ENCODE measurements at places on chromosomes 4 and X. TPM values are rescaled to one million over a fixed set of nuclear protein-coding genes. Genes with fewer than 3 reads are reported as not detected.
A peak's percentile ranks its signal among the peaks of the same experiment; 100 is the strongest.

- peak overlapping the region; percentile 45 for H3K4me3 ChIP-seq
- peaks cover 12% of the 10 kb centered on the region for H3K4me1 ChIP-seq
- H3K36me3 ChIP-seq: peaks cover 22% of the 10 kb centered on the region
- H3K27ac ChIP-seq: peak overlapping the region; percentile 59
Measured at GRCh38 chr4:6720202-6720699, 4.3 kb downstream of the BLOC1S4 start.

GRCh38 chrX:103640401-103641155 is 11.8 kb downstream of the TCEAL1 start:
- no peaks in the 10 kb centered on the region for H3K4me1 ChIP-seq
- no peak overlapping the region for H3K27ac ChIP-seq
- peaks cover 5% of the 10 kb centered on the region for H3K27me3 ChIP-seq
- ATAC-seq: no peak
- no peaks in the 10 kb centered on the region for H3K36me3 ChIP-seq

ZCCHC18 gene
- total RNA-seq: 1.6 TPM

DNA sequence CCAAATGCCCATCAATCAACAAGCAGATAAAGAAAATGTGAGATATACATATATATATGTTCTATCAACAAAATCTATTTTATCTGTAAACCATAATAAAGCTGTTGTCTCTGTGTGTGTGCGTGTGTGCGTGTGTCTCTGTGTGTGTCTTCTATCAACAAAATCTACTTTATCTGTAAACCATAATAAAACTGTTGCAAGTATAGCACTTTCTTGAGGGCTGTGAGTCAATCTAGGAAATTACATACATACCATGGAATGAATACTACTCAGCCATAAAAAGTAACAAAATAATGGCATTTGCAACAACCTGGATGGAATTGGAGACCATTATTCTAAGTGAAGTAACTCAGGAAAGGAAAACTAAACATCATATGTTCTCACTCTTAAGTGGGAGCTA is 12.5 kb upstream of the PLK4 start:
- H3K4me3 ChIP-seq: no peak overlapping the region
- H3K27ac ChIP-seq: no peak overlapping the region
- H3K36me3 ChIP-seq: no peaks in the 10 kb centered on the region
- no peaks in the 10 kb centered on the region for H3K4me1 ChIP-seq
- H3K27me3 ChIP-seq: no peaks in the 10 kb centered on the region

- no peaks in the 10 kb centered on the region for H3K27me3 ChIP-seq
- H3K27ac ChIP-seq: no peak overlapping the region
- no peak overlapping the region for H3K4me3 ChIP-seq
- H3K4me1 ChIP-seq: no peaks in the 10 kb centered on the region
- ATAC-seq: no peak
- no peaks in the 10 kb centered on the region for H3K36me3 ChIP-seq
Measured at GRCh38 chr4:156677131-156677531, 294.5 kb downstream of the PDGFC start.

SERPINA7 gene
- not detected for total RNA-seq

SYNPO2 gene
- 0.32 TPM for total RNA-seq

POU4F2 gene
- total RNA-seq: not detected

TMEM144 gene
- total RNA-seq: 0.69 TPM

CENPVL2 gene
- total RNA-seq: not detected

- no peaks in the 10 kb centered on the region for H3K4me1 ChIP-seq
- H3K36me3 ChIP-seq: no peaks in the 10 kb centered on the region
- H3K27me3 ChIP-seq: peaks cover 3% of the 10 kb centered on the region
Measured at GRCh38 chr4:138414202-138414601, 172.1 kb upstream of the SLC7A11 start.

DNA sequence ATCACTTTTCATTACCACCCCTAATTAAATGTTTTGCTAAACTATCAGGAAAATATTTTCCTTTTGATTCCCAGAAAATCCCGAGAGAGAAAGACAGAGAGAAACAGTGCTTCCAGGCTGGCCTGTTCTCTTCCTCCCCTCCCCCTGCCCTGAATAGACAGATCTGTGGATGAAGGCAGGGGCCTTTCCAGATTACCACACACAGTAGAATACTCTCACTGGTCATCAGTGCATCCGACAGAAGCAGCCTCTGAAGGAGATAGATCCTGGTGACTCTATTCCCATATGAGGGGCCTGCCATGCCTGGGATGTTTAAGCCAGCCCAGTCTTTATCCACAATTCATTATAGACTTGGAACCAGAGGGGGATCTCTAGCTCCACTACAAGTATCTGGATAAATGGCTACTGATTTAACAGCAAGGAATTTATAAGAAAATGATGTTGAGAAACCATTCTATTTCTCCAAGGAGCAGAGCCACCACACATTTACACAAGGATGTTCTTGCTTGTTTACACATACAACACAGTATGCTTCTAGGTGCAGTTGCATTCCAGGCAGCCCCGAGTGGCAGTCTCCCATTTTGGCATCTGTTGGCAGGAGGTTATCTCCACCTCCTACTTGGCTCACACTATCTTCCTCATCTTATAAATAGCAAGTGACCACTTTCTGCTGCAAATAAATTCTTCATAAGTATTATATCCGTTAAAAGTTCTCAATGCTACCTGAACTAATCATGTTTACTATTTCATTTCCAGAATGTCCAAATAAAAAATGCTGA is 115.8 kb downstream of the HS6ST2 start:
- H3K27ac ChIP-seq: no peak overlapping the region
- H3K4me3 ChIP-seq: no peak overlapping the region
- no peaks in the 10 kb centered on the region for H3K36me3 ChIP-seq
- no peaks in the 10 kb centered on the region for H3K4me1 ChIP-seq

GRCh38 chr4:123319639-123320038 is 77.0 kb upstream of the SPRY1 start:
- H3K27ac ChIP-seq: no peak overlapping the region
- H3K4me3 ChIP-seq: no peak overlapping the region
- H3K4me1 ChIP-seq: no peaks in the 10 kb centered on the region
- peaks cover 21% of the 10 kb centered on the region for H3K36me3 ChIP-seq

FAT1 gene
- total RNA-seq: not detected

DNA sequence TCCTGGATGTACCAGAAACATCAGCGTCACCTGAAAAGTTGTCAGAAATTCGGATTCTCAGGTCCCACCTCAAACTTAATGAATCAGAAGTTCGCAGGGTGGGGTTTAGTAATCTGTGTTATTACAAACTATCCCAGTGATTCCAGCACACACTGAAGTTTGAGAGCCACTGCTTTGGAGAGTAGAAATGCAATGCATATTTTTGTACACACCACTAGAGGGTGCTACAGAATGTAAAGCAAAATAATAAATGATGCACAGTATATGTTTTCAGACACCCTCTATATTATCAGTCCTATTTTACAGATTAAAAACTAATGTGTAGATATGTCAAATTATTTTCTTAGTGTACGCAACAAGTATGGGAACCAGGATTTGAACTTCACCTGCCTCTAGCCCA is 2.4 kb upstream of the MORF4L2 start:
- no peaks in the 10 kb centered on the region for H3K27me3 ChIP-seq
- no peak overlapping the region for H3K27ac ChIP-seq
- H3K4me1 ChIP-seq: no peaks in the 10 kb centered on the region
- H3K36me3 ChIP-seq: peaks cover 13% of the 10 kb centered on the region
- no peak overlapping the region for H3K4me3 ChIP-seq

- H3K27ac ChIP-seq: no peak overlapping the region
- no peaks in the 10 kb centered on the region for H3K36me3 ChIP-seq
- H3K4me3 ChIP-seq: no peak overlapping the region
- H3K27me3 ChIP-seq: peaks cover 24% of the 10 kb centered on the region
- ATAC-seq: no peak
Measured at GRCh38 chr4:146029147-146029546, 90.5 kb upstream of the ZNF827 start.

GRCh38 chrX:149512225-149512885 is 7.2 kb upstream of the IDS start:
- no peaks in the 10 kb centered on the region for H3K27me3 ChIP-seq
- peaks cover 4% of the 10 kb centered on the region for H3K4me1 ChIP-seq
- H3K27ac ChIP-seq: no peak overlapping the region
- H3K36me3 ChIP-seq: no peaks in the 10 kb centered on the region

GPRASP3 gene
- total RNA-seq: 2.6 TPM

GRCh38 chr4:88360256-88360655 is 18.4 kb upstream of the HERC6 start:
- ATAC-seq: no peak
- no peaks in the 10 kb centered on the region for H3K4me1 ChIP-seq
- H3K27me3 ChIP-seq: peaks cover 3% of the 10 kb centered on the region
- no peak overlapping the region for H3K4me3 ChIP-seq

OTC gene
- not detected for total RNA-seq

- no peaks in the 10 kb centered on the region for H3K36me3 ChIP-seq
- ATAC-seq: no peak
- no peak overlapping the region for H3K27ac ChIP-seq
- no peaks in the 10 kb centered on the region for H3K27me3 ChIP-seq
- H3K4me3 ChIP-seq: no peak overlapping the region
Measured at GRCh38 chr4:170978990-170979389, 834.2 kb upstream of the GALNTL6 start.

GRCh38 chrX:18174971-18175370 is 45.7 kb downstream of the BEND2 start:
- ATAC-seq: no peak
- no peak overlapping the region for H3K27ac ChIP-seq
- H3K36me3 ChIP-seq: no peaks in the 10 kb centered on the region
- H3K4me1 ChIP-seq: no peaks in the 10 kb centered on the region

CT45A10 gene
- total RNA-seq: not detected

GPR173 gene
- not detected for total RNA-seq

- no peak overlapping the region for H3K4me3 ChIP-seq
- H3K36me3 ChIP-seq: no peaks in the 10 kb centered on the region
- no peak overlapping the region for H3K27ac ChIP-seq
- no peak for ATAC-seq
Measured at GRCh38 chr4:140704964-140705363, 51.2 kb downstream of the TBC1D9 start.

DNA sequence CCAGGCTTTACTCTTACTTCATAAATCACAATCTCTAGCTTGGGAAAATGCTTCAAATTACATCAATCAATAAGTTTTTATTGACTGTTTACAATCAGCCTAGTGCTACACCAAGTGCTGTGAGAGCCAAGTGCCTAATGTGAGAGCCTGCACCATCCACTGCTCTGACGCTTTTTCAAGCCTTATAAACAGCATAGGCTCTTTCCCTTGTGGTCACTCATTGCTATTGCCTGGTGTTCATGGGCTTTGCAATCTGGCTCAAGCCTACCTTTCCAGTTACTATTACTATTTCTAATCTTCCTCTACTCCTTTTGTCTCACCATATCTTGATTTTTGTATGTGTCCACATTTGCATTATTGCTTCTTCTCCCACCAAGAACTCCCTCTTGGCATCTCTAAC is 77.0 kb downstream of the REELD1 start:
- ATAC-seq: no peak
- no peak overlapping the region for H3K4me3 ChIP-seq
- H3K27me3 ChIP-seq: no peaks in the 10 kb centered on the region

Data from activated T-helper 17 cell treated with anti-CD3 and anti-CD28 coated beads, Interleukin-2, amount 50 U/mL, for 72 hours (primary cell).